ENCODE measurements at places on chromosomes 11 and 22.

DNA sequence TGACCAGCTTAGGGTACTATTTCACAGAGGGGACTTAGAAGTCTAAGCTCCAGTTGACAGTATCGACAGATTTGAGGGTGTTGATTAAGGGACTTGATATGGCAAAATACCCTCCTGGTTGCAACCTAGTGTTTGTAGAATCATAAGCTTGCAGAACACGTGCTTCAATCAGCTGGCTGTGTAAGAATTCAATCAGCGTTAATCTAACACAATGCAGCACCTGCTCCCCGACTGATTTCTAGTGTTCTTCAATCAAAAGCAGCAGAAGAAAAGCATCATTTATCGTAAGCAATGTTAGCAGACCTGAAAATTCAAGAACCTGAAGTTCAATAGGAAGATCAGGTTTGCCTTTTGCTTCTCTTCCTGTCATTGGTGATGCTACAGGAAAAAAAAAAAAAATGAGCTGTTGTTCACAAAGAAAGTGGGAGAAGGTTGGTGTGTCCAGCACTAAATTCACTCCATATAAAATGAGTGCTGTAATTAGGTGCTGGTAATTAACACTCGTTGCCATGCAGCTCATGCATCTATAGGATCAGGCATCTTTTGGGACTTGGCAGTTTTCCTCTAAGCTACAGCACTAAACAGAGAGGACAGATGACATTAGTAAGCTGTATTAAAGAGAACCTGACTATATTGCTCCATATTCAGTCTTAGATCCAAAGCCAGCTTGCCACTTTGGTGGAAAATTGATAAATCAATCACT, 840.3 kb downstream of the OPCML start:
- no peaks in the 10 kb centered on the region for H3K36me3 ChIP-seq
- DNase-seq, result no peak
- H3K4me1 ChIP-seq, result no peaks in the 10 kb centered on the region
- H3K27ac ChIP-seq, result no peak overlapping the region
- no peaks in the 10 kb centered on the region for H3K27me3 ChIP-seq

DNA sequence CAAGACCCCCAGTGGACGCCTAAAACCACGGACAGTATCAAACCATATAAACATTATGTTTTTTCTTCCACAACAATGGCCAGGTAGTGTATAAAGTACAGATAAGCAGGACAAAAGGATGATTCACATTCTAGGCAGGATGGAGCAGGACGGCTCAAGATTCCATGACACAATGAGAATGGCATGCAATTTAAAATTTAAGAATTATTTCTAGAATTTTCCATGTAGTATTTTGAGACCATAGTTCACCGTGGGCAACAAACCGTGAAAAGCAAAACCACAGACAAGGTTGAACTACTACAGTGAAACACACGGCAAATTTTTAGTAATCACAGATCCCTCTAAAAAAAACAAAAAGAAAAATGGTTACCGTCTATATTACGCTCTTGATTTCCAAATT, 7.5 kb downstream of the NARS2 start:
- no peak for DNase-seq
- H3K4me3 ChIP-seq, result no peak overlapping the region
- peaks cover 14% of the 10 kb centered on the region for H3K4me1 ChIP-seq
- no peak overlapping the region for H3K27ac ChIP-seq
- H3K27me3 ChIP-seq, result no peaks in the 10 kb centered on the region

DNA sequence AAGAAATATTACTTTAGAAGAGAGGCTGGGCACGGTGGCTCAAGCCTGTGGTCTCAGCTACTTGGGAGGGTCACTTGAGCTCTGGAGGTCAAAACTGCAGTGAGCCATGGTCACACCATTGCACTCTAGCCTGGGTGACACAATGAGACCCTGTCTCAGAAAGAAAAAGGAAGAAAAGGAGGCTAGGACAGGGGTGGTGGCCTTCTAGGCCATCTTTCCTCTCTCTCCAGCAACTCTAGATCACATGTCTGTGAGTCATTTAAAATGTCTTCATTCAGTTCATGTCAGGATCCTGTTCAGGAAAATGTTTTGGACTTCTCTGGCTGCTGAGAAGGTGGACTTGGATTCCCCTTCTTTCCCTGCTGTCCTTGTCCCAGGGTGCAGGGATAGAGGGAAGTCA, 53.3 kb downstream of the PPFIA1 start:
- no peak for DNase-seq
- H3K27me3 ChIP-seq, result no peaks in the 10 kb centered on the region

DNA sequence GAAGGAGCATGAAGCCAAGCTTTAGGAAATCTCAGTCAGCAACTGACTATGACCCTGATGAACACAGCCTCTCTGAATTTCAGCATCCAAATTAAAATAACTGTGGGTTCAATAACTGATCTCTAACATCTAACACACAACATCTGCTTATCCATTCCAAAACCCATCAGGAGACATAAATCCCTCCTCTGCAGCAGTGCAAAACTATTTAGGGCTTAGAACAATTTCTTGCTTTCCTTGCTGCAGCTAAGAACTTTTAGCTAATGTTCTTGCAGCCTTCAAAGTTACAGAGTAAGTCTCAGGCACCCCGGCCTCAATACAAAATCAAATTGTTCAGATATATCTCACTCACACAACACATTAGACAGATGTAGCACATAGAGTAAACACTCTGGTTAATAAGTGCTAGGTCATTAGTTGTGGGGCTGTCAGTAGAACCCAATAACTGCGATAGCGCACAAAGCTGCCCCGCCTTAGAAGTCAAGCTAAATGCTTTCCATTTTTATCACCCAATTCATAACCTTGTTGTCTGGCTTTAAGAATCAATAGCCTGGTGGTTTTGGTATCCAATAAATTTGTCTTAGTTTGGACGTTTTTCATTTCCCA, 139.6 kb downstream of the LARGE1 start:
- H3K4me1 ChIP-seq, result peaks cover 18% of the 10 kb centered on the region
- H3K27ac ChIP-seq, result no peak overlapping the region
- no peaks in the 10 kb centered on the region for H3K27me3 ChIP-seq
- H3K36me3 ChIP-seq, result no peaks in the 10 kb centered on the region
- DNase-seq, result no peak

DNA sequence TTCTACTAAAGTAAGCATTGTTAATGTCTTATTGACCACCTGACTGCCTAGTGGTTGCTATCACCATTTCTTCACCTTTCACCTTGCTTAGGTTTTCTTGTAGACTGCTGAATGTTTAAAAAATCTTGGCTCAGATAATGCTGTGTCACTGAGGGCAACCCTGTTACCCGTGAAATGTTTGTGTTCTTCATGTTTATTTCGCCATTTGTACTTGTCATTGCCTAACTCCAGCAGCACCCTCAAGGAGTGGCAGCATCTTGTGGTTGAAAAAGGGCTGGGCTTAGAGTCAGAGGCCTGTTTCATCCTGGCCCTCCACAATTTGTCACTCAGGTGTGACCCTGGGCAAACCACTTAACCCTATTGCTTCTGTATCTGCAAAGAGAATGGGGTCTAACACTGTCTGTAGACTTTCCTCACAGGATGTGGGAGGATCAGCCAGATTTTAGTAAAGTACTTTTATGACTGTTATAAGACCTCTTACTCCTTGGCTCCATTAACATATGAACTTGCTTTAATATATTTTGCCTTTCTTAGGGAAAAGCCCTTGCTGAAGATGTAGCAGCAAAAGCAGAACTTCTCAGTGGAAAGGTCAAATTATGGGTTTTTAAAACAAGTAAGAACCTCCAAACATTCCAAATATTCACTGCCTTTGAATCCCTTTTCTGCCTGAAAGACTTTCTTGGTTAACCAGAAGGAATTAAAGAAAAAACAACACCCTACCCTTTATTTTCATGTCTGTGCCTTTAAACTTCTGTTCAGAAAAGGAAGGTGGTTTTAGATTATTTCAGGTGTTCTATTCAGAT, 154.5 kb upstream of the C11orf87 start:
- no peak overlapping the region for H3K27ac ChIP-seq
- H3K36me3 ChIP-seq, result no peaks in the 10 kb centered on the region
- DNase-seq, result no peak
- H3K4me3 ChIP-seq, result no peak overlapping the region

- H3K4me1 ChIP-seq, result peaks cover 3% of the 10 kb centered on the region
- no peak for DNase-seq
- no peaks in the 10 kb centered on the region for H3K27me3 ChIP-seq
- no peak overlapping the region for H3K27ac ChIP-seq
These were observed 19.5 kb downstream of the MRGPRD start for GRCh38 chr11:68961245-68961644.

DNA sequence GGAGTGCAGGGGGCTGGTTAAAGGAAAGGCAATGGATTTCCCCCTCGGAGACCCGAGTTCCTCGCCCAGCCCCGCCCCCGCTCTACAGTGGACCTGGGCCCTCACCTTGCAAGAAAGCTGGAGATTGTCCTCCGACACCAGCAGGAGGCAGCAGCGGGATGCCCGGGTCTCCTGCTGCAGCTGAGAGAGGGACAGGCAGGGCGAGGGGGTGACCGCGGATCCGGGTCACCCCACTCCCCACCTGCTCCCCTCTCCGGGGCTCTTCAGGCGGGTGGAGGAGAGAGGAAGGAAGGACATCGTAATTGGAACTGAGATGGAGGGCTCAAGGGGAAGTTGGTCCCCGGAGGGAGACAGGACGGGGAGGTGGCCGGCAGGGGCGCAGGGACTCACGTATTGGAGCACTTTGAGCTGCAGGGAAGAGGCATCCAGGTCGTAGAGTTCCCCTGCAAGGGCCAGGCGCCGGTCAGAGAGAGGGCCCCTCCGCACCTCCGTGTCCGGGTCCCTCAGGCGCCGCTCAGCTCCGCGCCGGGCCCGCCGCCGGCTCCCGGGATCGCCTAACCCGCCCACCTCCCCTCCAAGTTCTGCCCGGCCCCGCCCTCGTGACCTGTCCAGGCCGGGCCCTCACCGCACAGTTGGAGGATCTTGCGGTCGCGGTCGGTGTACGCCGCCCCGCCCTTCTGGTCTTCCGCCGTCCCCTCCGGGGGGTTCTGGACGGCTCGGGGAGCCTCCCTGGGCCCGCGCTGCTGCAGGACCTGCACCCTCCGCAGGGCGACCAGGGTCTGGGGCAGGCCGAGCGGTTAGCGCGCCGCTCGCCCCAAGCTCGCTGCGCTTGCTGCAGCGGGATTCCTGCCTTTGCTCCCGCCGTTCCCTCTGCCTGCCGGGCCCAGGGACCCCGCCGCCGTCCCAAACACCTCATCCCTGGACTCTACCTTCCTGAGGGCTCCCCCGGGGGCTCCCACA, 84.1 kb downstream of the PDE2A start:
- no peak overlapping the region for H3K27ac ChIP-seq
- H3K36me3 ChIP-seq, result no peaks in the 10 kb centered on the region
- no peak overlapping the region for H3K4me3 ChIP-seq
- H3K4me1 ChIP-seq, result peaks cover 11% of the 10 kb centered on the region

- H3K27me3 ChIP-seq, result peaks cover 72% of the 10 kb centered on the region
- no peak overlapping the region for H3K4me3 ChIP-seq
- no peaks in the 10 kb centered on the region for H3K36me3 ChIP-seq
- H3K27ac ChIP-seq, result no peak overlapping the region
- no peaks in the 10 kb centered on the region for H3K4me1 ChIP-seq
- no peak for DNase-seq
These were observed 81.6 kb upstream of the EIF3D start for GRCh38 chr22:36610567-36610966.

GRCh38 chr11:114246321-114247069, 49.7 kb upstream of the NNMT start:
- H3K27ac ChIP-seq, result no peak overlapping the region
- H3K4me1 ChIP-seq, result no peaks in the 10 kb centered on the region
- no peak for DNase-seq
- H3K36me3 ChIP-seq, result peaks cover 43% of the 10 kb centered on the region

DNA sequence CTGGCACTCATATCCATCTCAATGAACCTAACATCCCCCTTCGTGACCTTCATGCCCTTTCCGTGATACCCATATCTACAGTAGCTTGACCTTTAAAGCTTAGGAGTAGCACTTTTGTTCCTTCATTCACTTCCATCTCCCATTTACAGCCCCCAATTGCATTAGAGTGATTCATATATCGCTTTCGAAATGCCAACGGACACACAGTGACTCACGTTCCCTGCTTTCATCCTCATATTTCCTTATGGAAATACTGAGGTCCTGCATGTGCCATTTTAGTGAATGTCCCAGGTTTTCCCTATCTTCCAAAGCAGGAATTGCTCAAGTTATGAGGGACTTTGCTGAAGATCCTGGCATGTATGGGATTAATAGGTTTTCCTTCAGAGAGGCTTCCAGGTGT, 44.3 kb upstream of the CEP126 start:
- no peak overlapping the region for H3K27ac ChIP-seq
- no peaks in the 10 kb centered on the region for H3K27me3 ChIP-seq
- no peak overlapping the region for H3K4me3 ChIP-seq
- no peaks in the 10 kb centered on the region for H3K36me3 ChIP-seq

DNA sequence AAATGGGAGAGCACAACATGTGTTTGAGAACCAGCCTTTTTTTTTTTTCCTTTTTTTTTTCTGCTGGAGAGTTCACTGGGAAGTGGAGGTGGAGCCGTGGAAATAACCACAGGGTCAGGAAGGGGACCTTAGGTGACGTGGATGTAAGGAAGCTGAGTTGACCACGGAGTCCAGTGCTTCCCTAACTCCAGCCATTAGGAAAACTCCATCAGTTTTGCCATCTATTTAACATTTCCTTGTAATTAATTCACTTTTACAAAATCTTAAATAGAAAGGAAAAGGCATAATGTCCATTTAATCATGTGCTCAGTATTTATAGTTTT, 2.0 kb upstream of the CDK2AP2 start:
- no peak for DNase-seq
- no peak overlapping the region for H3K4me3 ChIP-seq
- H3K27me3 ChIP-seq, result peaks cover 4% of the 10 kb centered on the region
- H3K4me1 ChIP-seq, result peaks cover 21% of the 10 kb centered on the region

DNA sequence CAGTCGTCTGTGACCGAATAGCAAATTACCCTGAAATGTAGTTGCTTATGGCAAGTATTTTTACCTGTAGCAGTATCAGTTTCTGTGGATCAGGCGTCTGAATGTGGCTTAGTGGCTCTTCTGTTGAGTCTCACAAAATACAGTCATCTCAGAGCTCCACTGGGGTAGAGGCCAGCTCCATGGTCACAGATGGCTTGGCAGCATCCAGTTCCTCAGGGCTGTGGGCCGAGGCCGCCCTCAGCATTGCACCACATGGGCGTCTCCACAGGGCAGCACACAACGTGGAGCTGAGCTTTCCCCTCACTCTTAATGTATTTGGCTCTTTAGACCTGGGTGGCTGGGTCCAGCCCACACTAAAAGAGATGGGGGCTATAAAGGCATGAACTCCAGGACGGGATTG, 57.8 kb downstream of the SBF1 start:
- H3K27me3 ChIP-seq, result no peaks in the 10 kb centered on the region
- no peak overlapping the region for H3K27ac ChIP-seq
- H3K4me1 ChIP-seq, result no peaks in the 10 kb centered on the region

GRCh38 chr22:48896766-48897644, 930.7 kb downstream of the BRD1 start:
- no peak for DNase-seq
- no peaks in the 10 kb centered on the region for H3K4me1 ChIP-seq
- H3K4me3 ChIP-seq, result no peak overlapping the region
- no peaks in the 10 kb centered on the region for H3K36me3 ChIP-seq
- no peaks in the 10 kb centered on the region for H3K27me3 ChIP-seq

Measured in transverse colon (tissue), 4 donors.